ENCODE measurements at places on chromosomes 4 and X. TPM values are rescaled to one million over a fixed set of nuclear protein-coding genes. Genes with fewer than 3 reads are reported as not detected.

The TAPT1 gene
- total RNA-seq: 28.3 TPM

The ARHGAP36 gene
- not detected for total RNA-seq

The GRIA3 gene
- 0.74 TPM for total RNA-seq

The CENPVL1 gene
- total RNA-seq: not detected

The MUC7 gene
- not detected for total RNA-seq

DNA sequence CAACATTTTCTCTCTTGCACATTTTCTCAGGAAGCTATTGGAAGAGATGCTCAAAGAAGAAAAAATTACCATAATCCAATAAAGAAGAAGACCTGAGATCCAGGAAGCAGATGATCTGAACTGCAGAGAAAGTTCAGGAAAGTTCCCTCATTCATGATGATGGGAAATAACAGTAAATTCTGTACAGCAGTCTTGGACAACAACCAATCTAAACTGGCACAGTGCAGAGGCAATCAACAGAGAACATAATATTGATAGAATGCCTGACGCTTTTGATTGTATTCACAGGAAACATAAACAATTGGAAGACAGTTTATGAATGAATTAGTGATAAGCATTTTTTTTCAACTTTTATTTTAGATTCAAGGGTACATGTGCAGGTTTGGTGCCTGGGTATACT lies 428.9 kb downstream of the KCTD8 start:
- no peak for DNase-seq

GRCh38 chrX:106791495-106791894 lies 11.0 kb upstream of the TBC1D8B start:
- DNase-seq: no peak

DNA sequence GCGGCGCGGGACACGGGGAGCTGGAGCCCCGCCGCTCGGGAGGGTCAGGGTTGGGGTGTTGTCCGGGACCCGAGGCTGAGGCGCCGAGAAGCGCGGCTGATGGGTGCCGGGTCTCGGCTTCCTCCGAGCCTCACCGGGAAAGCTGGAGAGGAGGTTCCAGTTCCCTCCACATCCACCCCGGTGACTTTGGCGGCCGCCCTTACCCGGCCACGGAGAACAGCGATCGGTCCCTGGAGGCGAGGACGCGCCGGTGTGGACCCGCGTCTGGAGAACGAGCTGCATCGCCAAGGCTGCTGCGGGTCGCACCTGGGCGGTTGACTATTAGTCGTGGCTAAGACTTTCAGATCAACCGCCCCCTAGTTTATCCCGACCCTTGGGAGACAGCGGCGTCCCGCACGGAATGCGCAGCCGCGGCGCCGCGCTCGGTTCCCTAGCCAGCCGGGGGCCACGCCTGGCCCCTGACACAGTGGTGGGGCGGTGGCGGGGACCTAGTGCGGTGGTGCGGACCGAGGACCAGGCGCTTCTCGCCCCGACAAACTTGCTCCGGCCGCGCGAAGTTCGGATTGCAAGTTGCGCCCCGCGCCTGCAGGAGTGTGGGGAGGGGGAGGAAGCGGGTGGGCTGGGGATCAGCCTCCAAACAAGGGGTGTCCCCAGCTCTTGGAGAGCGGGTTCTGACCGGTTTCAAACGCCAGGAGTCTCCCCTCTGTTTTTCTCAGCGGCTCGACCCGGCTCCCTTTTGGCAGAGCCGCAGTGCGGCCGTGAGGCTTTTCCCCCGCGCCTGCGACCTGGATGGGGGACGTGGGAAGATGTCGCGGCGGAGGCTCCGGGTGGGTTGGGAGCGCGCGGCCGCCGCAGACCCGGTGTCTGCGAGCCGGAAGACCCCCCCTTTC lies 568 bp downstream of the FHDC1 start:
- no peak for DNase-seq

- DNase-seq: no peak
Measured at GRCh38 chr4:25861951-25862410, 807 bp downstream of the SEL1L3 start.

- no peak for DNase-seq
Measured at GRCh38 chrX:135112096-135112729, 8.1 kb downstream of the ETDB start.

- no peak for DNase-seq
Measured at GRCh38 chr4:89929425-89930159, 34.9 kb downstream of the MMRN1 start.

DNA sequence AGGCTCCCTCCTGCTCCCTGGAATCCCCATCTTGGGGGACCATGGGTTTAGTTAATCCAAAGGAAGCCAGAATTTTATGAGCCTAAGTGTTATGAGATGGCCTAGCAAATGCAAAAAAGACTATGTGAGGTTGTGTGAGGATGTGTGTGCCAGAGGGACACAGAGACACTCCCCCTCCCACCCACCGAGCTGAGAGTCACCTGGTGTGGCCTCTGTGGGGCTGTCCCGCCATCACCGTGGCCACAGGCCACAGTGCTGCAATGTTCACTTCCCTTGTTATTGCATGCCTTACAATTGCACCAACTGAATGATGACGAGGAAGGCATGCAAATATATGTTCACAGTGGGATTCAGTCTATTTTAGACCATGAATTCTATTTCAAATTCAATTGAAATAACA lies 601 bp upstream of the FGFBP2 start:
- DNase-seq: no peak

DNA sequence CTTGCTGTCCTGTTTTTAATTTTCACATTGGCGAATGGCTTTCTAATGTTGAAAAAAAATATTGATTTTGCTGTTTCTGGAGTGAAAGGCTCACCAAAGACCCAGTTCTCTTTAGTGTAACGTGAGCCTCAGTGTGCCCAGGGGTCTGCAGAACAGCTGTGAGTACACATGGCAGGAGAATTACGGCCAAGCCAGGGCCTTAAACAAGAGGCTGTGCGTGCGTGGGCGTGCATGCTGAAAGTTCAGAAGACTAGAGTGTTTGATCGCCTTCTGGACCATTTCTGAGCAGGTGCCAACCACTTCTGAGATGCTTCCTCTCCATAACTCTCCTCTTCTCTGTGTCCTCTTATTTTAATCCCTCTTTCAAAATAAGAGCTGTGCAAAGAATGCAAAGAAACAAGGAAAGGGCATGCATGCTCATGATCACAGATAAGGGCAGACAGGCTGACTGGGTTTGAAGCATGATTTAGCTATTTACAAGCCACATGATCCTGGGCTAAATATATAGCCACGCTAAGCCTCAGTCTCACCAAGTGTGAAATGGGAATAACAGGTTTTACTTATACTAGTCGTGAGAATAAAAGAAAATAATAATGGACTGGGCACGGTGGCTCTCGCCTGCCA lies 9.9 kb downstream of the PHEX start:
- DNase-seq: no peak
